ENCODE measurements at places on chromosomes 4 and X.
A peak's percentile ranks its signal among the peaks of the same experiment; 100 is the strongest.

- no peak for DNase-seq
Observed at GRCh38 chr4:127708985-127709384, 21.2 kb upstream of the SLC25A31 start.

GRCh38 chr4:86497980-86498862, 95.9 kb upstream of the PTPN13 start:
- DNase-seq = peak; percentile 22

DNA sequence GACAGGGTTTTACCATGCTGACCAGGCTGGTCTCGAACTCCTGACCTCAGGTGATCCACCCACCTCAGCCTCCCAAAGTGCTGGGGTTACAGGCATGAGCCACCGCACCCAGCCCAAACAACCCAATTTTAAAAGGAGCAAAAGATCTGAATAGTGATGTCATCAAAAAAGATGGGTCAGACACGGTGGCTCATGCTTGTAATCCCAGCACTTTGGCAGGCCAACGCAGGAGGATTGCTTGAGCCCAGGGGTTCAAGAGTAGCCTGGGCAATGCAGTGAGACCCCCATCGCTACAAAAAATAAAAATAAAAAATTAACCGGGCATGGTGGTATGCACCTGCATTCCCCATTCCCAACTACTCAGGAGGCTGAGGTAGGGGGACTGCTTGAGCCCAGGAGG, 6.1 kb downstream of the ELF2 start:
- DNase-seq = no peak

GRCh38 chr4:2393353-2394270, 24.8 kb downstream of the ZFYVE28 start:
- DNase-seq = peak; percentile 70

- no peak for DNase-seq
Observed at GRCh38 chr4:184283659-184284335, 66.1 kb upstream of the ENPP6 start.

Data from GM13977 (cell line).